ENCODE measurements at places on chromosomes 3 and 15.

GRCh38 chr3:134449277-134449676 lies 36.5 kb downstream of the ANAPC13 start:
- no peaks in the 10 kb centered on the region for H3K4me1 ChIP-seq
- H3K27me3 ChIP-seq = no peaks in the 10 kb centered on the region
- no peak overlapping the region for H3K27ac ChIP-seq
- no peak for DNase-seq

- H3K27ac ChIP-seq = no peak overlapping the region
- H3K27me3 ChIP-seq = no peaks in the 10 kb centered on the region
- no peak for DNase-seq
- H3K36me3 ChIP-seq = no peaks in the 10 kb centered on the region
Observed at GRCh38 chr3:139797724-139798343, 120.1 kb upstream of the NMNAT3 start.

DNA sequence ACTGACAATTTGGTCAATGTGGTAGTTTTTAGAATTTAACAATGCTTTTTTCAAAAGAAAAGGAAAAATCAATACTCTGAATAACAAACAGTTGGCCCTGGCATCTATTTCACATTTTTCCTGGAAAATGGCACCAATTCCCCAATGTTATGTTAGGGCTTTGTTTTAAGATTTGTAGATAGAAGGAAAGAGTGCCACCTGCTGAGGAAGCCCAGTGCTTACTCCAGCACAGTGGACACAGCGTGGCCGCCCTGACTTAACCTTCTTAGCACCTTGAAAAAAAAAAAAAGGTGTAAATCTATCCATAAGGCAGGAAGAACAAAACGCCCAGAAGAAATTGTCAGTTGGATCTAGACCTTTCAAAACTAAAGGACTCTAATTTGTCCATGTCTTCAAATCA lies 110.7 kb upstream of the CNTN4 start:
- no peaks in the 10 kb centered on the region for H3K27me3 ChIP-seq
- DNase-seq = no peak
- no peak overlapping the region for H3K27ac ChIP-seq
- H3K4me1 ChIP-seq = no peaks in the 10 kb centered on the region
- H3K36me3 ChIP-seq = no peaks in the 10 kb centered on the region
- H3K4me3 ChIP-seq = no peak overlapping the region

GRCh38 chr15:71565631-71566160 lies 244.7 kb upstream of the NR2E3 start:
- no peaks in the 10 kb centered on the region for H3K4me1 ChIP-seq
- H3K36me3 ChIP-seq = no peaks in the 10 kb centered on the region
- H3K4me3 ChIP-seq = no peak overlapping the region
- H3K27ac ChIP-seq = no peak overlapping the region
- DNase-seq = no peak

DNA sequence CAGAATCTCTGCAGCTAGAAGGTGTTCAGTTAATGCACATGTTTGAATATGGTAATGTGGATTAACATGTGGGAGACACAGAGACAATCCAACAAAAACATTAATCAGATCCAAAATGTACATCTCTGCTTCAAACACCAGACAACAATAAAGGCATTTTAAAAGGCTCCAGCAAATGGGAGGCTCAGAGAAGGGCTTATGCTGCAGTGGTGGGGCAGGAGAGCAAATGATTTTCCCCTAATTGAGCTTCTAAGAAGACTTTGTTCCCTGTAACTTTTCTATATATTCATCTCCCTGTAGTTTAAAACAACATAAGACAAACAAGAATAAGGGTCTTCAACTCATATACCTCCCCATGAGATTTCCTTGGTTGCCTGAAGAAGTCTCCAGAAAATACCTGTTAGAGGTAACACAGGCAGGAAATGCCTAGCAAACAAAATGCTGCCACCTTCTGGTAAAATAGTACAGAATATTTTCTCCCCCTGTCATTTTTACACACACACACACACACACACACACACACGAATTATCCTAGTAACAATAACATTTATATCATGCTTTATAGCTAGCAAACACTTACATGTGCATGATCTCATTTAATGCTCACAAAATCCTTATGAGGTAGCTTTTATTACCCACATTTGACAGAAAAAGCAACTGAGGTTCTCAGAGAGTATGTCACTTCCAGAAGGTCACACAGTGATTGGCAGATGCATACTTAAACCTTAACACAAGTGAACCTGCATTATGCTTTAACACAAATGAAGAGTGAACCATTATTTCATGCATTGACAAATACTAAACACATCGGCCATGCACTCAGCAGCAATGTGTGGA lies 123.4 kb upstream of the MB21D2 start:
- no peaks in the 10 kb centered on the region for H3K4me1 ChIP-seq
- no peak overlapping the region for H3K27ac ChIP-seq
- H3K27me3 ChIP-seq = no peaks in the 10 kb centered on the region
- no peaks in the 10 kb centered on the region for H3K36me3 ChIP-seq
- DNase-seq = no peak

DNA sequence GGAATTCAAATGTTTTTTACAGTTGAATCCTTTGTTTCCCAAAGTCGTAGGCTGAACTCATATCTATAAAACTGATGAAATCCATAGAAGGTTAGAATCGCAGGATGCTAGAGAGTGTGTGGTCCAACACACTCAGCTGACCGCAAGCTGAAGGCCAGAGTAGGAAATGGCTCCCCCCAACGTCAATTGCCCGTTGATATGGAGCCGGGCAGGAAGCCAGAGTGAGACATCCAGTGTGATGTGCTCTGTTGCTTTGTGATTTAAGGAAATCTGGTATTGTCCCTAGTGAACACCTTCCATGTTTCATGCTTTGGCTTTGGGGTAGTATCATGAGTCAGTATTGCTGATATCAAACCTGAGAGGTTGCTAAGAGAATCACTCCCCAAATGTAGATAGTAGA lies 5.8 kb upstream of the MEX3B start:
- DNase-seq = no peak
- no peak overlapping the region for H3K27ac ChIP-seq
- H3K27me3 ChIP-seq = peaks cover 4% of the 10 kb centered on the region

GRCh38 chr3:157045238-157045850 lies 114.6 kb downstream of the CCNL1 start:
- no peak overlapping the region for H3K4me3 ChIP-seq
- H3K36me3 ChIP-seq = no peaks in the 10 kb centered on the region
- H3K27ac ChIP-seq = peak overlapping the region; percentile 6
- no peaks in the 10 kb centered on the region for H3K4me1 ChIP-seq

Data from Peyer's patch (tissue), 4 donors.